ENCODE measurements at places on chromosomes 11 and 22. TPM values are rescaled to one million over a fixed set of nuclear protein-coding genes. Genes with fewer than 3 reads are reported as not detected.

- DNase-seq, result no peak
These were observed 296.2 kb downstream of the NTM start for GRCh38 chr11:131666617-131667016.

DNA sequence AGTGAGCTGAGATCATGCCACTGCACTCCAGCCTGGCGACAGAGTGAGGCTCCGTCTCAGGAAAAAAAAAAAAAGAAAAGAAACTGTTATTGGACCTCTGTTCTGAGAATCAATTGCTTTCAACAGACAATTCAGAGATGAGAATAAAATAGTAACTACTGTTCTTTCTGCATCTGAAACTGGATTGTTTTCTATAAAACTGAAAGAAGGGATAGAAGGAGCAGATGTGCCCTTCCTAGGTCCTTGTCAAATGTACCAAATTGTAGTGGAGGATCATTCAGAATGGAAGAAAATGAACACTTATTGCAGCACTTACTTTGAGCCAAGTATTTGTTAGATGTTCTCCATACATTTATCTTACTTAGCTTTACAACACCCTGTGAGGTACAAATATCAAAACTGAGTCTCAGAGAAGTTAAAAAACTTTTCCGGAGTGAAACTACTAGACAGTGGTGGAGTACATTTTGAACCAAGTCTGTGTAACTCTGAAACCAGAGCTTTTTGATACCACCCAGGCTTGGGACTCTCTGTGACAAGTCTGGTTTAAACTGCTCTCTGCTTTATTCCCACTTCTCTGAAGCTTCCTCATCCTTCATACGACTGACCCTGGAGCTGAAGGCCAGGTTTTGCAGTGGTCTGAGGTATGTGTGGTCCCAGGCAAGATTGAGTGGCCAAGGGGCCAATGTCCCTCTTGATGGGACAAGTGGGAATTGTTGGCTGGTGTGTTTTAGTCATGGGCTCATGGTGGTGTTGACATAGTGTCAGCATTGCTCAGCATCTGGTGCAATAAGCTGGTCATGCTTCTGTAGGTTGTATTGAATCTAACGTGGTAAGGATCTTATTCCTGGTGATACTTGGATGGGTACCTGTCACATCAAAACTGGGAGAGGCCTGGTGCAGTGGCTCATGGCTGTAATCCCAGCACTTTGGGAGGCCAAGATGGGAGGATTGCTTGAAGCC lies 48.2 kb upstream of the CCDC134 start:
- no peak for DNase-seq

- DNase-seq, result peak; percentile 81
These were observed 1.2 kb downstream of the MSANTD2 start for GRCh38 chr11:124798991-124799347.

- no peak for DNase-seq
These were observed 97.1 kb downstream of the CWC15 start for GRCh38 chr11:94876222-94876621.

DNA sequence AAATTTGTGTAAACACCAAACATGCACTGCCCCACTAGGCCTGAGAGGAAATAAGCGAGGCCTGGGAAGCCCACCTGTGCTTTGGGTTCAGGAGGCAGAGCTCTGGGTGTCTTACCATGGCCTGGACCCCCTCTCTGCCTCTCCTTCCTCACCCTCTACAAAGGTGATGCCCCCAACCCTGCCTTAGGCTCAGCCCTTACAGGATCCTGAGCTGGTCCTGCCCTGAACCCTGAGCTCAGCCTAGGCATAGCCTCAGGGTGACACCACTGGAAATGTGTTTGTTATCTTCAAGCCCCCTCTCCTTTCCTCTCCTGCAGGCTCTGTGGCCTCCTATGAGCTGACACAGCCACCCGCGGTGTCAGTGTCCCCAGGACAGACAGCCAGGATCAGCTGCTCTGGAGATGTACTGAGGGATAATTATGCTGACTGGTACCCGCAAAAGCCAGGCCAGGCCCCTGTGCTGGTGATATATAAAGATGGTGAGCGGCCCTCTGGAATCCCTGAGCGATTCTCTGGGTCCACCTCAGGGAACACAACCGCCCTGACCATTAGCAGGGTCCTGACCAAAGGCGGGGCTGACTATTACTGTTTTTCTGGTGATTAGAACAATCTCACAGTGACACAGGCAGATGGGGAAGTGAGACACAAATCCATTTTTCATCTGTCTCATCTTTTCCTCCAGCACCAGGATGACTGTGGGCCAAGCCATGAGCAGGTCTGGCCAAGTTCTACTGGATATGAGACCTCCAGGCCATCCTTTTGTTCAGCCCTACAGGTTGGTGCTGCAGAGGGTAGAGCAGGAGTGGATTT lies 117.8 kb downstream of the GGTLC2 start:
- DNase-seq, result no peak

Gene TMEM191B
- total RNA-seq, result 0.36 TPM

DNA sequence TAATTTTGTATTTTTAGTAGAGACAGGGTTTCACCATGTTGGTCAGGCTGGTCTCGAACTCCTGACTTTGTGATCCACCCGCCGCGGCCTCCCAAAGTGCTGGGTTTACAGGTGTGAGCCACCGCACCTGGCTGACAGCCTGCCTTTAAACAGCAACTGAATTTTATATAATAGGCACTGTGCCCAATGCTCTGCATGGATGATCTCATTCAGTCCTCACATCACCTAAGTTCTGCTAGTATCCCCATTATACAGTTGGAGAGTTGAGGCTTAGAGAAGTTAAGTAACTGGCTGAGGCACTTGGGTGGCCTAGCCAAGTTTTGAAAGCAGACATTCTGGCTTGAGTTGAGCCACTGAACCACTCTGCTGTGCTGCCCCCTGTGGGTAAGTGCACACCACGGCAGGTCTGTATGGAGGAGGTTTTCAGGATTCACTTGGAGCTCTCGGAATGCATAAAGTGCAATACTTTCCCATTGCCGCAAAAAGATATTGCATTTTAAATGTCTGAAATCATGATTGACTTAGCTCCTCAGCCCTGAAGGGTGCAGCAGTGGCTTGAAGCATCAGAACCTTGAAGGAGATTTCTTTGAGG lies 112.4 kb downstream of the LDLRAD3 start:
- peak; percentile 49 for DNase-seq
